ENCODE measurements at places on chromosomes 7 and 10.

GRCh38 chr7:107046491-107047259 lies 2.2 kb downstream of the PRKAR2B start:
- H3K4me1 ChIP-seq = peaks cover 14% of the 10 kb centered on the region
- no peaks in the 10 kb centered on the region for H3K36me3 ChIP-seq
- DNase-seq = no peak
- no peak overlapping the region for H3K4me3 ChIP-seq
- no peak overlapping the region for H3K27ac ChIP-seq

- no peak overlapping the region for H3K4me3 ChIP-seq
- DNase-seq = no peak
- no peaks in the 10 kb centered on the region for H3K27me3 ChIP-seq
- H3K4me1 ChIP-seq = no peaks in the 10 kb centered on the region
- no peaks in the 10 kb centered on the region for H3K36me3 ChIP-seq
- H3K27ac ChIP-seq = no peak overlapping the region
These were observed 54.4 kb downstream of the ZNF800 start for GRCh38 chr7:127338122-127338521.

- H3K4me3 ChIP-seq = no peak overlapping the region
- no peaks in the 10 kb centered on the region for H3K36me3 ChIP-seq
- H3K4me1 ChIP-seq = no peaks in the 10 kb centered on the region
- H3K27ac ChIP-seq = no peak overlapping the region
- no peak for DNase-seq
These were observed 202.0 kb downstream of the WDR11 start for GRCh38 chr10:121053151-121053550.

DNA sequence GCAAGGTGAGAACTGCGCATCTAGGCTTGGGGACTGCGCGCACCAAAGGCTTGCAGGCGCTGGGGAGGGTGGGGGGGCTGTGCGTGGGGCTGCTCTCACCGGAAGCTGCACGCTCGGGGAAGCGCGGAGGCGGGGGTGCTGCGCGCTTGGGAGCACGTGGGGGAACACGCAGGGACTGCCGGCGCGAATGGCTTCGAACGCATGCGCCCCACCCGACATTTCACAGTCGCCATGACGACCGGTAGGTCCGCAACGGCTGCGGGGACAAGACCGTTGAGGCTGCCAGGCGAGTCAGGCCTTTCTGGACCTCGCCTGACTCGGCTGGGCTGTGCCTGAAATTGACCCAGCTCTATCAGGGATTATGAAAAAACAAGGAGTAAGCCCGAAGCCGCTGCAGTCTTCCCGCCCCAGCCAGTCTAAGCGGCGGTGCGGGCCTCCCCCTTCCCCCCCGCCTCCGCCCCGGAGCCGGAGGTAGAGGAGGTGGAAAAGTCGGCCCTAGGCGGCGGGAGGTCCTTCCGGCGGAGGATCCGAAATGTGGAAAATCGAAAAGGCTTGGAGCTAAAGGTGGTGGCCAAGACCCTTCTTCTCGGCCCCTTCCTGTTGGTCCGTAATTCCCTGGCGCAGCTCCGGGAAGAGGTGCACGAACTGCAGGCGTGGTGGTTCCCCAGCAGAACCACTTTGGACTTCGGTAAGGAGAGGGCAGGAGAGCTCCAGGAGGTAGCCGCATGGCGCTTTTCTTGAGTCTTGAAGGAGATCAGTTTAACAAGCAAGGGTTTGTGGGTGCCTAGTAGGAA lies 34.9 kb upstream of the STEAP1 start:
- no peaks in the 10 kb centered on the region for H3K27me3 ChIP-seq
- H3K4me3 ChIP-seq = peak overlapping the region; percentile 46
- no peaks in the 10 kb centered on the region for H3K36me3 ChIP-seq
- H3K4me1 ChIP-seq = peaks cover 21% of the 10 kb centered on the region

DNA sequence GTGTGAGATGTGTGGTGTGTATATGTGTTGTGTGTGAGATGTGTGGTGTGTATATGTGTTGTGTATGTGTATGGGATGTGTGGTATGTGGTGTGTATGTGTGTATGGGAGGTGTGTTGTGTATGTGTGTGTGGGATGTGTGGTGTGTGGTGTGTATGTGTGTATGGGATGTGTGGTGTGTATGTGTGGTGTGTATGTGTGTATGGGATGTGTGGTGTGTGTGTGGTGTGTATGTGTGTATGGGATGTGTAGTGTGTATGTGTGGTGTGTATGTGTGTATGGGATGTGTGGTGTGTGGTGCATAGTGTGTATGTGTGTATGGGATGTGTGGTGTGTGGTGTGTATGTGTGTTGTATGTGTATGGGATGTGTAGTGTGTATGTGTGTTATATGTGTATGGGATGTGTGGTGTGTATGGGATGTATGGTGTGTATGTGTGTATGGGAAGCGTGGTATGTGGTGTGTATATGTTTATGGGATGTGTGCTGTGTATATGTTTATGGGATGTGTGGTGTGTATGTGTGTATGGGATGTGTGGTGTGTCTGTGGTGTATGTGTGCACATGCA lies 30.8 kb downstream of the IKZF1 start:
- DNase-seq = no peak
- H3K27ac ChIP-seq = no peak overlapping the region
- no peak overlapping the region for H3K4me3 ChIP-seq
- H3K4me1 ChIP-seq = no peaks in the 10 kb centered on the region

GRCh38 chr10:120584786-120585185 lies 127.8 kb downstream of the PLPP4 start:
- no peaks in the 10 kb centered on the region for H3K27me3 ChIP-seq
- no peaks in the 10 kb centered on the region for H3K4me1 ChIP-seq
- no peak overlapping the region for H3K4me3 ChIP-seq

DNA sequence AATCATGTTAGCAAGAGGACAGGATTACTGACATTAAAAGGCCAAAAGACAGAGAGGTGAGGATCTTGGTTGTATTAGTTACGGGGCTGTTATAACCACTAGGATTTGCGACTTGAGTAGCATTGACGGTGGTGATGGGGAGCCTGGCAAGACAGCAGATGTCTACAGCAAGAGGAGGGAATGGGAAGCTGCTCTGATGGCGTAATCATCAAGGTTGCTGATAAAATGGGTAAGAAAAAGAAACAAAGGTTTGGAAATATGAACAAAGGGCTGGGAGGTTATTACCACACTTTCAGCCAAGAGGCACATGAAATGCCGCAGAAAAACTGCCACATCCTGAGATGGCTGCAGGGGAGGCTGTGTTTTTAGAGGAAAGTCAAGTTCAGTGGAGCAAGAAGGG lies 33.9 kb downstream of the TMEM229A start:
- H3K4me1 ChIP-seq = no peaks in the 10 kb centered on the region
- no peaks in the 10 kb centered on the region for H3K27me3 ChIP-seq
- H3K36me3 ChIP-seq = no peaks in the 10 kb centered on the region
- no peak overlapping the region for H3K27ac ChIP-seq

DNA sequence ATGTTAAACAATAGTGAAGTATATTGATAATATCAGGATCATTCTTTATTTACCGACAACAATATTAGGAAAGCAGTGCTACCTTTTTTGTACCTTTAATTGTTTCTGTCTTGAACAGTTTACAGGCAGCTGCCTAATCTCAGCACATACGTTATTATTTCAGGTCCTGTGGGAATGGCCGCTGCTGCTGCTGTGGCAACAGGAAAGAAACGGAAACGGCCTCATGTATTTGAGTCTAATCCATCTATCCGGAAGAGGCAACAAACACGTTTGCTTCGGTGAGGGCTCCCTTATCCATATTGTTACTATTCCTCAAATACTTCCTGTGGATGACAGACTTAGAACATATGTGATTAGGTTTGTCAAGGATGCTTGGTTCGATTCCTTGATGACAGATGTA lies 59.7 kb downstream of the NRF1 start:
- no peak overlapping the region for H3K27ac ChIP-seq
- H3K36me3 ChIP-seq = peaks cover 49% of the 10 kb centered on the region
- no peak overlapping the region for H3K4me3 ChIP-seq
- DNase-seq = no peak

- H3K4me3 ChIP-seq = no peak overlapping the region
- H3K4me1 ChIP-seq = peaks cover 14% of the 10 kb centered on the region
- DNase-seq = no peak
- no peak overlapping the region for H3K27ac ChIP-seq
- no peaks in the 10 kb centered on the region for H3K27me3 ChIP-seq
- no peaks in the 10 kb centered on the region for H3K36me3 ChIP-seq
These were observed 124.8 kb downstream of the KIAA1217 start for GRCh38 chr10:24333736-24334135.
